ENCODE measurements at places on chromosomes 5 and 9.

GRCh38 chr9:26163931-26164330, 485.7 kb upstream of the TUSC1 start:
- DNase-seq = no peak

DNA sequence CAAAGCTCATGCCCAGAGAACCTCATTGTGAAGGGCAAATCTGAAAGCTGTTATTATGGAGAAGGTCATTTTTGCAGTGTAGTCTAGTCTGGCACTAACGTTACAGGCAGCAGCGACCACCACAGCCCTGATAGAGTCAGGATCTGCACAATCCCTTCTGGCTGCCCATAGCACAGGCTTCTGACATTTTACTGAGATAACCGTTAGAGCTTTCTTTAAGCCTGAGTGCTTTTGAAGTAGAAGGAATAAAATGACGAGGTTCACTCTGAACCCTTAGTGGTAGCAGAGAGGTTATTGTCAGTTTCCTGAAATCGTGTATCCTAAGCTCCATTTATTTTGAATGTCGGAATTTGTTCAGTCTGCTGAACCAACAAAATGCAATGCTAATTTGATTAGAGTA, 505.1 kb downstream of the CDH12 start:
- no peak for DNase-seq

- no peak for DNase-seq
Measured at GRCh38 chr9:130541533-130541932, 37.8 kb upstream of the FUBP3 start.

DNA sequence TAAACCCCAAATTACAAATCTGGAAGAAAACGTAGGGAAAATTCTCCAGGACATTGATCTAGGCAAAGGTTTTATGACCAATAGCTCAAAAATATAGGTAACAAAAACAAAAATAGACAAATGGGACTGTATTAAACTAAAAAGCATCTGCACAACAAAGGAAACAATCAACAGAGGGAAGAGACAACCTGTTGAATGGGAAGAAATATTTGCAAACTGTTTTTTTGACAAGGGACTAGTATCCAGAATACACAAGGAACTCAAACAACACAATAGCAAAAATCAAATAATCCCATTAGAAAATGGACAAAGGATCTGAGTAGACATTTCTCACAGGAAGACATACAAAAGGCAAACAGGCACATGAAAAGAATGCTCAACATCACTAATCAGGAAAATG, 386.3 kb downstream of the ENC1 start:
- DNase-seq = no peak

DNA sequence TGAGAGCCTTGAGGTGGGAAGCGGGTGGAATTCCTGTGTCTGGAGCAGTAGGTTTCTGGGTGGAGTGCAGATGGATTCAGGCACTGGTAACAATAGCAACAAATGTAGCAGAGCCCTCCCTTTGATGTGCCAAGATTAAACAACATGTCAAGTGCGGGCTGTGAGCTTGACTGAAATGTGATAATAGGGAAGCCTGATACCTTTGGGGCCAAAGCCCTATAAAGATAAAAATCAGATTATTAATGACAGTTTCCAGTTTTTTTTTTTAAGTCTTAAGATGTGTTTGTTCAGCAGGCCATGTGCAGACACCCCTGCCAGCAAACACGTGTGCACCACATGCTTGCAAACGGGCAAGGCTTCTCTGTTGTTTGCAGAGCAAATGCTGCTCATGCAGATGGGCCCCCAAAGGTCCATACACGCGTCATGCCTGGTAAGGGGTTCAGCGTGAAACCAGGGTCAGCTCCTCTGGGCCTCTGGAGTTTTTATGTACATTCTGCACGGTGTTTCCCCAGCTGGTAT, 193.2 kb downstream of the GADD45G start:
- DNase-seq = no peak

DNA sequence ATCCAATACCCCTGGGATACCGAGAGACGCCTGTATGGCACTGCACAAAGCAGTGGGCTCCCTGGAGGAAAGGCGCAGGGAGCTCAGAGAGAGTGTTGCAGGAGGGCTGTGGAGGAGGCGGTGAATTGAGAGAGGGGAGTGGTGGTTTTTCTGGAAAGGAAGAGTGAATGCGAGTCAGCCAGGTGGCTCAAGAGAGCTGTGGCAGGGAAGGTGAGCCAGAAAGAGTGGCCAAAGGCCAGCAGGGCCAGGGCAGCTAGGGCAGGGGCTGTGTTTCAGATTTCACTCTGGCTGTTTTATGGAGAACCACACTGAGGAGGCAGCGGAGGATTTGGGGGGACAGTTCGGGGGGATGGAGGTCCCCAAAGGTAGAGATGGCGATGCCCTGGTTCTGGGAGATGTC, 13.0 kb upstream of the DAB2IP start:
- no peak for DNase-seq

- no peak for DNase-seq
Measured at GRCh38 chr5:102139029-102139428, 157.1 kb downstream of the SLCO4C1 start.

DNA sequence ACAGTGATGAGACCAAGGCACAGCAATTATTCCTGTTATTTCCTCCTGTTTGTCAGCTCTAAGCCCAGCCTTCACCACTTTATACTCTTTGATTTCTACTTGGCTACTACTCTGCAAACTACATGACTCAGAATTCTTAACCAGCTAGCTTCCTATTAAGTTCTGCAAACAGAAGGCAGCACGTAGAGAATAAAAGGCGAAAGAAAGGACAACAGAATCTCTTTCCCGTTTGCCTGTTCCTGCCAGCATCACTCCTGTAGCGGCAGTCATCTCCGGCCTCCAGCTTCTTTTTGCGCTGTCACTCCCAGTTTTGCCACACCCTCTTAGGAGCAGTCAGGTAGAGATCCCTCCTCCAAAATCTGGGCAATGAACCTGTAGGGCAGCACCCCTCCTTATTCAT, 29.9 kb downstream of the DPYSL3 start:
- DNase-seq = no peak

Measured in fibroblast of lung (primary cell).